ENCODE measurements at places on chromosomes 11 and 22.

DNA sequence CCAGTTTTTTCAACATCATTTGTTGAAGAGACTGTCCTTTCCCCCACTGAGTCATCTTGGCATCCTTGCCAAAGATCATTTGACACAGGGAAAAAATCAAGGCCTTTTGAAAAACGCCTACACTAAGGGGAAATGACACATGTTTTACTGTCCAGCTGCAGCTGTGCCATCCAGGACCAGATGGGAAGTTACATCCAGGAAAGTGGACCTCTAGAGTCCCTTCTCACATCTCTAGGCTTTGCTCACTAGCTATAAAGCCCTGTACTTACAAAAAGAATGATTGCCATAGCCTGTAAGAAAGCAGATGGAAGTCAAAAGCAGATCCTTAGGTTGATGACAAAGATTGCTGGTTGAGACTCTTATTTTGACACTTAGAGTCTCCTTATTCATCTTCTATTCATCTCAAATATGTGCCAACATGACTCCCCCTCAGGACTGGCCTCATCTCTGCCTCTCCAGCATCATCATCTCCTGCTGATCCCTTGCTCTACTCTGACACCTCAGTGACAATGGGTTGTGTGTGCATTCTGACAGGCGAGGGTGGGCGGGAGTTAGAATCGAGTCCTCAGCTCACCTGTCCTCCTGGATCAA, 22.8 kb downstream of the OSBP2 start:
- no peak for DNase-seq

GRCh38 chr11:5291207-5291838, 10.4 kb downstream of the OR51B4 start:
- peak; percentile 81 for DNase-seq

DNA sequence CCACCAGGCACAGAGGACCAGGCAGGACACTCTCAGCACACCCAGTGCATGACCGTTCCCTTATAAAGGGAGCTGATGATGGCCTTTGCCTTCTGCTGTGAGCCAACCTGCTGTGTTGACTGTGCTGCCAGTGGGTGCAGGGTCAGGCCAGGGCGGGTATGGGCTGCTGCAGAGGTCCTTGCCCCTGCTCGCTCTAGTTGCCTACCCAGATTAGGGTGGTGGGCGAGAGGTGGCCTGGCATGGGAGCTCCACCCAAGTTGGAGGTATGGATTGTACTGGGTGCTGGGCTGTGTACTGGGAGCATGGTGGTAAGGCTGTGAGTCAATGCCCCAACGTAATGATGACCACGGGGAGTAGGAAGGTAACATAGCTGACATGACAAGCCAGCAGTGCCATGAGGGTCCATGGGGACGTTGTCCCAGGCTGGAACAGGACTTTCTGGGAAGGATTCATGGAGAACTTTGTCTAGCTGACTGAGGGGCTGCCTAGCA, 24.5 kb upstream of the CYP2D6 start:
- no peak for DNase-seq

GRCh38 chr11:113533425-113533698, 58.2 kb upstream of the DRD2 start:
- no peak for DNase-seq

DNA sequence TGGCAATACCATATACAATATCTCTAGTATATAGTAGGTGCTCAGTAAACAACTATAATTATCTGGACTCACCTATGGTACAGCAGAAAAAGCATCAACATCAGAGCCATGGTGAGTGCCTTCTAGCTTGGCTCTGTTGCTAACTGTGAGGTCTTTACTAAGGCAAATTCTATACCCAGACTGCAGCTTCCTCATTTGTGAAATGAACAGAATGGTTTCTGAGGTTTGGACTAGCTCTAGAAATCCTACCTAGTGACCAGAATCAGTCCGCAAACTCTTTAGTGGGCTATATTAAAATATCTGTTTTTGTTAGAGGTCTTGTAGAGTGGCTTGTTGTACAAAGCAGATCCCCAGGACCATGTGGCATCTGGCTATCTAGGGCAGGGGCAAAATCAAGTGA, 3.7 kb downstream of the MS4A1 start:
- no peak for DNase-seq

DNA sequence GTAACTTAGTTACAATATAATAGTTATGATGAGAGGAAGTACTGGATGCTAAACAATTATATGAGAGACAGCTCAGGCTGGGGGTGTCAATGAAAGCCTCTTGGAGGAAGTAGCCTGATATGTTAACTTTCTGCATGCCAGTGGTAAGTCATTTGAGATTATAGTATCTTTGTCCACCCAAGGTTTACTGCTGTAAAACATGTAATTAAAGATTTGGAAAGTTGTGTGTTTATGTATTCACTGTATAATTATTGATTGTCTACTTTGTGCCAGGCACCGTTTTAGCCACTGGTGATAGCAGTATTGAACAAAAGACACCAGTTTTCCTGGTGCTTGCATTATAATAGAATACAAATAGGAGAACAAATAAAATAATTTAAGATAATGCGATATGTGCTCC, 624 bp upstream of the DNAJB7 start:
- no peak for DNase-seq

DNA sequence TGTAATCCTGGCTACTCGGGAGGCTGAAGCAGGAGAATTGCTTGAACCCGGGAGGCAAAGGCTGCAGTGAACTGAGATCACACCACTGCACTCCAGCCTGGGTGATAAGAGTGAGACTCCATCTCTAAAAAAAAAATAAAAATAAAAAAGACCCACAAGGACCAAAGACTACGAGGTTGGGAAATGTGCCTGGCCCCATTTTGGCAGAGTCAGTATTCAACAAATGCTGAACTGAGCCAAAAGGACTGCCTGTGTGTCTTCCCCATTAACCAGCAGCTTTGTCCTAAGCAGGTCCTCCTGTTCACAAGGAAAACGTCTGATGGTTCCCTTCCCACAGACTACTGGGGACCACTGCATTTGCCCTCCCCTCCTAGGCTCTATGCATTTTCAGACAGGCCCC, 27.6 kb downstream of the ADORA2A start:
- no peak for DNase-seq

- DNase-seq: no peak
Measured at GRCh38 chr22:27377501-27378295, 423.9 kb downstream of the MN1 start.

DNA sequence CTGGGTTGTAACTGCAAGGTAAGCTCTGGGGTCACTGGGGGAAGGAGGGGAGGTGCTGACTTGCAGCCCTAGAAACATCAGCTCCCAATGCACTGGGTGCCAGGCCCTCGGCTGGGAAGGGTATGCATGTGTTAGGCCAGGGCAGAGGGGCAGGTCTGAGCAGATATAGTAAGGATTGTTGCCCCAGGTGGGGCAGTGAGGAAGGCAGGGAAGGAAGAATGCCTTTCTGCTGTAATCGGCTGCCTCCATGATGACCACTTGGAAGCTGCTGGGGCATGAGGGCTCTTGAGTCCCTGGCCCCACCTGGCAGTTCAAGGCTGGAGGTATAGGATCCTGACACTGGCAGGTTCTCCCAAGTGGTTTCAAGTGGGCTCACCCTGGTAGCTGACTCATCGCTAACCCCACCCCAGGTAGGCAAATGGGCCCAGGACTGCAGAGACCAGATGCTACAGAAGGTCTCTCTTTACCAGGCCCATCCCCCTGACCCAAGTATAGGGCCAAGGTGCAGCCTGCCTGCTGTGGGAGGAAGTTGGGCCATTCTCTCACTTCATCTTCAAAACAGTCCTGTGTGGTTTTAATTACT, 56.7 kb downstream of the TIMP3 start:
- no peak for DNase-seq

- DNase-seq: no peak
Measured at GRCh38 chr11:46736146-46736545, 17.1 kb downstream of the F2 start.

GRCh38 chr11:11296434-11296833, 56.6 kb downstream of the CSNK2A3 start:
- peak; percentile 20 for DNase-seq

DNA sequence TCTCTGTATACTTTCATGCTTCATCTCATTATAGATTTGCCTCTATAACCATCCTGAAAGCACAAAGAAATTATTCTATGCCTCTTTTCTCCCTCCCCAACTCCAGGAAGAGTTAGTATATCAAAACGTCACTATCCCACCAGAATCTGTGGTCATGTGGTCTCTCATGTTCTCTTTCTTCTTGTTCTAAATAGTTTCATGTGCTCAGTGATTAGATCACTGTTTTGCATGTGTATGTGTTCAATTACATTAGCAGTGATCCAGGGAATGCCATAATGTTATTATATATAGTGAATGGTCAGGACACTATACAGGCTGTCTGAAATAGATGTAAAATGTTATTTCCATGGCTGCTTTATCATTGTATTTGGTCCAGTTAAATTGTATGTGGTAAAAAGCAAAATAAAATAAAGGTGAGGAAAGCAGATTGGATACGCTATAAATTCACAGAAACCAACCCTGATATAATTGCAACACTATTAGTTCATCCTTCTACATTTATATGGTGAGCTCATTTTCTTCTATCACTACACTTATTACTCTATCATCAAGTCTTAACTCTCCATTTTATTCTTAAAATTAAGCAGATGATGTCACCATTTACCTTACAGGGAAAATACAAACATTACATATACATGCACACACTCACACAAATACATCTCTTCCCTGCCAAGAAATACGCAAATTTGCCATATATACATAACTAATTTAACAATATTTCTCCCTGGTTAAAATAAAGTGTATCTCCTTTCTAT, 26.9 kb upstream of the ANO5 start:
- no peak for DNase-seq

- DNase-seq: no peak
Measured at GRCh38 chr11:123233975-123234334, 38.9 kb upstream of the CLMP start.

DNA sequence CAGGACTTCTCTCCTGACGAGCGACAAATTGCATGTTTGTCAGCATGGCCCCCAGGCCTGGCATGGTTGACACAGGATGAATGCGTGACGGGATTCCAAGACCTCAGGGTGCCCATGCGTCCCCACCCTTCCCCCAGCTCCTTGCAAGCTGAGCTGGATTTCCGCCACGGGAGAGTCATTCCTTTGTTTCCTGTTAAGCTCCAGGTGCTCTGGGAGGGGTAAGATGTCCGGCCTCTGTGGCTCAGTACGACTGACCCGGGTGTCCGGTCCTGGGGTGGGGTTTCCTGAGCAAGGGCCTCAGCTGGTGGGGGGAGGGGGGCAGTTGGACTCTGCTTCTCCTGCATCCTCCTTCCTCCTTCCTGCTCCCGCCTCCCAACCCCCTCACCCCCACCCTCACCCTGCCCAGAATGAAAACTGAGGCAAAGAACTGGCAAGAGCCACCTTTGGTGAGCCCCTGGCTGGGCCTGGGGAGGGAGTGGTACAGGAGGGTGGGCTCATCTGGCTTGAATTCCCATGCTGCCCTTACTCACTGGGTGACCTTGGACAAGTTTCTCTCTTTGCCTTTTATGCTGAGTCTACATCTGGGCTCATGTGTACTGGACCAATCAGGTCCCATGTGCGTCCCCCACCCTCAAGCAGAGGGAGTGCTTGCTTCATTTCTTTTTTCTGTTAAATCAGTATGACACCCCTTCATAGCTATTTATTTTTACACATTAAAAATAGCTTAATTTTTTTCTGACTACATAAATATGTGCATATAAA, 2.5 kb downstream of the CDC42EP2 start:
- peak; percentile 60 for DNase-seq

- peak; percentile 12 for DNase-seq
Measured at GRCh38 chr11:76030968-76031590, 175.2 kb downstream of the WNT11 start.

DNA sequence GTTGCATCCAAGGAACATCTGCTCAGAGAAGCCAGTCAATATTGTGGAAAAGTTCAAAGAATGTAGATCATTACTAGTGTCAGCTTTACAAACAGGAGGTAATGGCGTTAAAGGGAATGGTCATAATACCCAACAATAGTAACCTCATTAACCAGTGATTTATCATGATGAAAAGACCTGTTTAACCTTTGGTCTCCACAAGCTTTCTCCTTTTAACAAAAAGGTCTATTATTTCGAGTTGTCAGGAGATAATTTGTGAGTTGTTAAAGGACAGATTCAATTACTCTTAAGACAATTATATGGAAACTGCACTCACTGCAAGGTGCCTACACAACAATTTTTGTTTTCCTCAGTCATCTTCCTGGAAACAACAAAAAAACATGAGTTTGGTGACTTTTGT, 73.8 kb upstream of the HTATIP2 start:
- DNase-seq: no peak

- no peak for DNase-seq
Measured at GRCh38 chr11:114386131-114386530, 14.2 kb downstream of the C11orf71 start.

DNA sequence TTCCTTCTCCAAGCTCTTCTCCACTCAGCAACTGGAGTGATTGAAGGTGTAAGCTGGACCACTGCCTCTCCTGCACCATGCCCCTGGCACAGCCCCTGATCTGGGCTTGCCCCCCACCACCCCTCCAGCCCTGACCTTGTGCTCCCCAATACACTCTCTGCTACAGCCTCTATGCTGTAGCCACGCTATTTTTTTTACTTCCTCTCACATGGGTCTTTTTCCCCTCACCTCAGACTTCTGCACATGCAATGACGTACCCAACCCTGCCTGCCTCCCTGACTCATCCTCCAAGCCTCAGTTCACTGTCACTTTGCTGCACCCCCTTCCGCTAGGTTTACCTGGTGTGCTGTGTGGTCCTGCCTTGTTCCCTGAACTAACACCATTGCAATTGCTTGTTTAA, 9.0 kb downstream of the CSNK2A3 start:
- no peak for DNase-seq

- no peak for DNase-seq
Measured at GRCh38 chr11:134636071-134636470, 224.0 kb upstream of the B3GAT1 start.

DNA sequence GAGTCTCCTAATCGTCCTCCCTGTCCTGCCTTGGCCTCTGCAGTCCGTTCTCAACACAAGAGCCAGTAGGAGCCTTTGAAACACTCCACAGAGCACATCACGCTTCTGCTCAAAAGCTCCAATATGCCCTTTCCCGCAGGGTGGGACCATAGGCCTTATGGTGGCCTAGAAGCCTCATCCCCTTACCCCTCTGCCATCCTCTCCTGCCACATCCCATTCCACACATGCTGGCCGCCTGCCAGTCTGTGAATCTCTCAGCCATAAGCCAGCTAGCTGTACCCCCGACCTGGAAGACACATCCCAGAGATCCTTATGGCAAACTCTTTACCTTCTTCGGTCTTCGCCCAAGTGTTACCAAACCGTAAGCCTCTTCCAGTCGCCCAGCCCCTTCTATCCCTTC, 157.8 kb downstream of the ENTHD1 start:
- no peak for DNase-seq

- DNase-seq: no peak
Measured at GRCh38 chr22:36339171-36340065, 48.3 kb downstream of the MYH9 start.

DNA sequence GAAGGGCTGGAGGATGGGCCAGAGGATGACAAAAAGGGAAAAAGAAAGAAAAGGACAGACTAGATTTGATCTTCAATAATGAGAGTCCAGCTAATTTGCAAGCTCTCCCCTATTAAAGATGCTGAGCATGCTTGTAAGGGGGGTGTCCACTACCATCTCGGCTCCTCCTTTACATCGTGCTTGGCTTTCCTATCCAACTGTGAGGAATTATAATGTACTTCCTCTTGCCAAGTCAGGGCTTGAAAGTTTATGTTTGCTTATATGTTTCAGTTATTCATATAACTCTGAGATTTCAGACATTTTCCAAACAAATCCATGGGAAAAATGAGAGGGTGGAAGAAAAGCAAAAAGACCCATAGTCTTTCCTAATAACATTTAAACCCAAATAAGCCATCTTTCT, 387.1 kb downstream of the METTL15 start:
- DNase-seq: no peak
